Endothelial cell (in vitro differentiated cells): ENCODE measurements at places on chromosomes 5 and 9. TPM values are rescaled to one million over a fixed set of nuclear protein-coding genes. Genes with fewer than 3 reads are reported as not detected.

Gene SPATA31A3
- not detected for total RNA-seq

Gene KIF27
- 6.5 TPM for total RNA-seq

Gene RPL7A
- total RNA-seq, result 2,006 TPM

Gene PHF24
- 0.13 TPM for total RNA-seq

Gene LSM11
- total RNA-seq, result 6.0 TPM

GRCh38 chr5:28310696-28311095 lies 1272.3 kb upstream of the CDH9 start:
- no peak for DNase-seq

DNA sequence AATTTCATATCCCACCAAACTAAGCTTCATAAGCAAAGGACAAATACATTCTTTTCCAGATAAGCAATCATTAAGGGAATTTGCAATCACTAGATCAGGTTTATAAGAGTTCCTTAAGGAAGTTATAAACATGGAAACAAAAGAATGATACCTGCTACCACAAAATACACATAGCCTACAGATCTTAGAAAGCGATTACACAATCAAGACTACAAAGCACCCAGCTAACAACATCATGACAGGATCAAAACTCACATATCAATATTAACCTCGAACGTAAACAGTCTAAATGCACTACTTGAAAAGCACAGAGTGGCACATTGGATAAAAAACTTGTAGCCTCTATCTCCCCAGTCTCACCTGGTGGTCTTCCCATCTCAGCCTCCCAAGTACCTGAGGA lies 512.4 kb upstream of the PTGER4 start:
- DNase-seq, result no peak

- no peak for DNase-seq
Measured at GRCh38 chr5:41508186-41508585, 2.2 kb downstream of the PLCXD3 start.

- no peak for DNase-seq
Measured at GRCh38 chr5:12125895-12126294, 221.6 kb upstream of the CTNND2 start.

- no peak for DNase-seq
Measured at GRCh38 chr9:83220730-83221129, 157.8 kb upstream of the RASEF start.

DNA sequence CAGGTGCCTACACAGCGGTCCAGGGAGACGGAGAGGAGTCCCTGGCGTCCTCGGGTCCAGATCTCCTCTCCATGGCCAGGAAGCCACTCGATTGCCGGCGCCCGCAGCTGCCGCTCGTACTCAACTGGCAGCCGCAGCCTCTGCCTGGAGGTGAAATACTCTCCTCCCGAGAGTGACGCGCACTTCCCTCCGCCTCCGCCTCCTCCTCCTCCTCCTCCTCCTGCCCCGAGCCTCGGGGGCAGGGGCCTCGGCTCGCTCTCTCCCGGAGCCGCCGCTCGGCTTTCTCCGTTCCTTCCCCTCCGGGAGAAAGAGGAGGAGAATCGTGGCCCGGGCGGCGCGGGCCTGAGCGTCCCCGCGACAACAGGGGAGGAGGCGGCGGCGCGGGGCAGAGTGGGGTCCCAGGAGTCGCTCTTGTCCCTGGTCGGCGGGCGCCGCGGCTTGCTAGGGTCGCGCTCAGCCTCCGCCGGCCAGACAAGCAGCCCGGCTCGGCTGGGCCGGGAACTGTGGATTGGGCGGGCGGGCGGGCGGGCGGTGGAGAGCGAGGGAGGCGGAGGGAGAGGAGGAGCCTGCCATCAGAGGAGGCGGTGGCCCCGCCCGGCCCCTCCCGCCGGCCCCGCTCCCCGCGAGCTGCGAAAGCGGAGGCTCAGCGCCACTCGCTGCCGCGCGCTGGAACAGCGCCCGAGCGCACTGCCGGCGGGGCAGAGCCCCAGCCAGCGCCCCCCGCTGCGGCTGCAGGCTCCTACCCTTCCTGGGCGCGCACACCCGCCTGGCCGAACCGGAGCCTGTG lies at the start of gene CEMIP2:
Gene CEMIP2, minus strand, starts transcription at position 126 of the 787 bp plus-strand sequence. CDS start 18,140 bp downstream, outside the sequence.
- peak; percentile 88 for DNase-seq

DNA sequence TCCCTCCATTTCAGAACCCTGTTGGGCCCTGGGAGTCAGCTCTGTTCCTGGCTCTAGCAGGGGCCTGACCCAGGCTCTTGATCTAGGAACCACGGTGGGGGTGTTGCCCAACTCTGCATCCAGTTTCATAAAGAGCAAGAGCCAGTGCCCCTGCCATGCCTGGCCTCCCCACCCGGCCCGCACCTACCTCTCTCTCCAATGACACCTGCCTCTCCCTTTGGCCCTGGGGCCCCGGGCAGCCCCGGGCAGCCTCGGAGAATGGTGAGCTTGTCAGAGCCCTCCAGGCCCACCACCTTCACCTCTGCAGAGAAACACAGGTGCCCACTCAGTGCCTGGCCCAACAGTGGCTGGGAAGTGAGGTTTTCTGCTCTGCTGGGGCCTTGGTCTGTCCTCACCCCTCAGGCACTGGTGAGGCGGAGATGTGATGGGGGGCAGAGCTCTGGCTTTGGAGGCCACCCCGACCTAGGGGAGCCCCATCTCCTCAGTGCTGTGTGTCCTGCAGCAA lies 1.5 kb downstream of the FCN1 start:
- no peak for DNase-seq

DNA sequence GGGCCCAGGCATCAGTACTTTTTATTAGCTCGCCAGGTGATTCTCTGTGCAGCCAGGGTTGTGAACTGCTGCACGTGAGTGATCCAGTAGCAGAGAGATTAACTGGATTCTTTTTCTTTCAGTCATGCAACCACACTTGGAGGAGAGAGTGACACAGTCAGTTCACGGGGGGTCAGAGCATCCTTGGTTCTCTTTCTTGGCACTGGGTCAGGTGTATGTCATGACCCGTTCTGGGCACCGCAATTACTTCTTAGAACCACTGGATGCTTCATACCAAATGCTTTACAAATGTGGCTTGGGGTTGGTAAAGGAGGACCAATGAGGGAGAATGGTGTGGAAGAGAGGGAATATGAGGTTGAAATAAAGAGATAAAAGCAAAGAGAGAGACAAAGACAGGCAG lies 368.7 kb downstream of the MLLT3 start:
- no peak for DNase-seq

DNA sequence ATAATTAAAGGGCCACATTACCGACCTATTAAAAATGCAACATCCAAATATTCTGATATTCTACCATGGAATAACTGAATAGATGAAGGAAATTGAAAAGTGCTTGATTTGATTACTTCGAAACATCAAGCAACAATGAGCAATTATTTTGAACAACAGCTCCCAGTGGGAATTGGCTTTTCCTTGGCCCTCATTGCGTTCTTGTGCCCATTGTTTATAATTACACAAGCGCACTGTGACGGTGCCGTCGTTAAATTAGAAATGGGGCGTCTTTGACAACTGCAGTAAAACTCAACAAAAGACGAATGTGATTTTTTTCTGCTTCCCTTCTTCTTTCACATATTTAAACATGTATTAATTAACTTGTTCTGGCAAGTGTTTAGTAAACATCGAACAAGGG lies 61.6 kb downstream of the CDH6 start:
- DNase-seq, result no peak
